ENCODE measurements at places on chromosomes 12 and 14.

DNA sequence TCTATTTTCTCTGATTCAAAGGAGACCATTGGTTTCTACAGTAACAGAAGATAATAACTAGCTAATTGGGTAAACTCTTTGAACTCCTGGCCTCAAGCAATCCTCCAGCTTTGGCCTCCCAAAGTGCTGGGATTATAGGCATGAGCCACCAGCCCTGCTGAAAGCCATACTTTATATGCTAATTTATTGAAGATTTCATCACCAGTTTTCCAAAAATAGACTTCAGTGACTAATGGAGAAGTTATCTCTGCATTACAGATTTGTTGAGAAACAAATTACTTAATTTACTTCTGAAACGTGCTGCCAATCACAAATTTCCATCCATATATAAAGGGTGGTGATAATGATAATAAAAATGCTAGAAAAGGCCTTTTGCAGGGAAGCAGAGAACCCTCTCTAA is 1758.1 kb upstream of the SEL1L start:
- DNase-seq = no peak

- DNase-seq = no peak
Measured at GRCh38 chr14:59269466-59269865, 81.0 kb downstream of the DAAM1 start.

GRCh38 chr14:70714055-70714550 is 72.4 kb downstream of the TTC9 start:
- DNase-seq = peak; percentile 3

GRCh38 chr12:41055875-41056577 is 132.1 kb upstream of the PDZRN4 start:
- no peak for DNase-seq

DNA sequence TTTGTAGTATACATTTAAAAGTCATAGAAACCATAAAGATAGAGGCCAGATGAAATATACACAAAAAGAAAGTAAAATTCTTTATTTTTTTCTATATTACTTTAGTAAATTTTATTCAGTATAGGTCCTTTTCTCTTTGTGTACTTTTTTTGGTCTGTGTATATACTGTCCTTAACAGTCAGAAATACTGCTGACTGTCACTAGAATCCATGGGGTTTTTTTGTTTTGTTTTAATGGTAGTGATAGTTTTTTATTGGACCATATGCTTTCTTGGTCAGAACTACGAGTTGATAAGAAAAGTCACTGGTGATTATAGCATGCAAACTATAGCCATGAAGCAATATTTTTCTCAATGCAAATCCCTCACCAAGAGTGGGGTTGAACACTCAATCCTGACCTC is 165.4 kb downstream of the FOXA1 start:
- no peak for DNase-seq

DNA sequence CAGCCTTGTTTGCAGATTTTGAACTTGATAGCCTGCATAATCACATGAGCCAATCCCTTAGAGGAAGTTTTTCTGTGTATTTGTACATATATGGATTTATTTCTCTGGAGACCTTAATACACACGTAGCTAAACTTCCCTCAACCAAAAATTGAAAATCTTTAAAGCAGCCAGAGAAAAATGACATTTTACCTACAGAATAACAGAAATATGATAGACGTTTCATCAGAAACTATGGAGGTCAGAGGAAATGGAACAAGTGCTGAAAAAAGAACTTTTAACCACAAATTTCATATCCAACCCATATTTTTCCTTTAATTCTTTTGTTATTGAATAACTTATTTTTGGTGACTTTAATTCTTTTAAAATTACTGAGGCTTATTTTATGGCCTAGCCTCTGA is 177.7 kb downstream of the CCDC91 start:
- DNase-seq = no peak

DNA sequence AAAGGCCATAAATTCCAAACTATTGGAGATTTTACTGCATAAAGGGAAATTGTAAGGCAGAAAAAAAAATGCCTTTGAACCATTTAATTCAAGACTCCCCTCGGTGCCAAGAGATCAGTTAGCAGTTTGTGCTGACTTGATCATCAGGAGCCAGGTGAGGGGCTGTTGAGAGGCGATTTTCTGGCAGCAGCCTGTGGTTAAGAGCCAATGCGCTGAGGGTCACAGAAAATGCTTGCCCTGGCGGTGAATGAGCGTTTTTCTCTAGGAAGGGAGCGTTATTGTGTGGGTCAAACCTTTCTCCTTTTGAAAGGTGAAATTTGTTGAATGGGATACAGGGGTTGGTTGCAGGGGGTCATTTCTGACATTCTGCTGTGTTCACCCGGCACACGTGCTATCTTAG is 4.7 kb downstream of the SRRM4 start:
- no peak for DNase-seq

- no peak for DNase-seq
Measured at GRCh38 chr12:4137015-4137414, 136.5 kb upstream of the CCND2 start.

Data from stimulated activated CD8-positive, alpha-beta memory T cell treated with anti-CD3 and anti-CD28 coated beads, Interleukin-7, amount 100 ng/mL, for 1 hour (primary cell).